ENCODE measurements at places on chromosomes 16 and 17. TPM values are rescaled to one million over a fixed set of nuclear protein-coding genes. Genes with fewer than 3 reads are reported as not detected.

Gene SREBF1
- 29.7 TPM for polyA plus RNA-seq

Gene CRYM
- 0.30 TPM for polyA plus RNA-seq

Gene RAP1GAP2
- polyA plus RNA-seq = 0.99 TPM

Gene ADAM11
- polyA plus RNA-seq = 0.18 TPM

Gene ITGAL
- not detected for polyA plus RNA-seq

Gene ELMO3
- 0.36 TPM for polyA plus RNA-seq

Gene CDH13
- polyA plus RNA-seq = 40.1 TPM

Gene ZNHIT3
- polyA plus RNA-seq = 51.0 TPM

Gene RHBDL3
- polyA plus RNA-seq = 0.36 TPM

Gene GSG1L2
- not detected for polyA plus RNA-seq

Gene RND2
- 0.54 TPM for polyA plus RNA-seq
